Stimulated activated CD8-positive, alpha-beta memory T cell treated with anti-CD3 and anti-CD28 coated beads, Interleukin-15, amount 100 ng/mL, for 1 hour (primary cell): ENCODE measurements at places on chromosomes 6 and 20.

DNA sequence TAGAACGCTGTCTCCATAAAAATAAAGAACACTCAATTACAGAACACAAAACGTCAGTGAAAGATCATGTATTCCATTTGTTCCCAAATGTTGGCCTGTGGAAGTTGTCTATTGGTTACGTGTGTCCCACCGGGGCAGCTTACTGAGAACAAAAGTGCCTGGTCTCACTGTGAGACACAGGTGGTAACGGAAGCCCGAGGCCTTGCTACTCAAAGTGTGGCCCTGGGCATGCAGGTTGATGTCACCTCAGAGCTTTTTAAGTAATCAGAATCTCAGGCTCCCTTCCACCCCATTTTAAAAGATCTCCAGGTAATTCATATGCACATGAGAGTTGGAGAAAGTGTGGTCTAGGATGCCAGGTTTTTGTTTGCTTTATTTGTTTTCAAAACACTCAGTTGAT is 422.5 kb upstream of the OPRM1 start:
- no peak for DNase-seq

DNA sequence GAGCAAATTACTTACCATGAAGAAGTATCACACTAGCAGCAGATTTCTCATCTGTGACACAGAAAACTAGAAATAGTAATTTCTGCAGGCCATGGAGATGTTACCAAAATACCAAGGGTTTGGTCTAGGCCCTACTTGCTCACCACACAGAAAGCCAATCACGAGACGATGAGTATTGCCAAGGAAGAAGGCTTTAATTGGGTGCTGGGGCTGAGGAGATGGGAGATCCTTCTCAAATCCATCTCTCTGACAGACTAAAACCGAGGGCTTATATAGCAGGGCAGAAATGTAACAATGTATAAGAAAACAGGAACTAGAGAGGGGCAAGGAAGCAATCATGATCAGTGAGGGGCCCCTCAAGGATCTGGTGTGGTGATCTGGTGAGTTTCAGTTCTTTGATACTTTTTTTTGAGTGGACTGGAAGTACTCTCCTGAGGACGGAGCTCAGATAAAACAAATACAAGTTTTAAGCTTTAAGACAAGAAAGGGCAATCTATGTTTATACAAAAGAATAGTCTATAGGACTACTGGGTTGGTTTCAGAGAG is 40.9 kb downstream of the RNF182 start:
- no peak for DNase-seq

- no peak for DNase-seq
These were observed 102.3 kb downstream of the EDN1 start for GRCh38 chr6:12392490-12392889.

DNA sequence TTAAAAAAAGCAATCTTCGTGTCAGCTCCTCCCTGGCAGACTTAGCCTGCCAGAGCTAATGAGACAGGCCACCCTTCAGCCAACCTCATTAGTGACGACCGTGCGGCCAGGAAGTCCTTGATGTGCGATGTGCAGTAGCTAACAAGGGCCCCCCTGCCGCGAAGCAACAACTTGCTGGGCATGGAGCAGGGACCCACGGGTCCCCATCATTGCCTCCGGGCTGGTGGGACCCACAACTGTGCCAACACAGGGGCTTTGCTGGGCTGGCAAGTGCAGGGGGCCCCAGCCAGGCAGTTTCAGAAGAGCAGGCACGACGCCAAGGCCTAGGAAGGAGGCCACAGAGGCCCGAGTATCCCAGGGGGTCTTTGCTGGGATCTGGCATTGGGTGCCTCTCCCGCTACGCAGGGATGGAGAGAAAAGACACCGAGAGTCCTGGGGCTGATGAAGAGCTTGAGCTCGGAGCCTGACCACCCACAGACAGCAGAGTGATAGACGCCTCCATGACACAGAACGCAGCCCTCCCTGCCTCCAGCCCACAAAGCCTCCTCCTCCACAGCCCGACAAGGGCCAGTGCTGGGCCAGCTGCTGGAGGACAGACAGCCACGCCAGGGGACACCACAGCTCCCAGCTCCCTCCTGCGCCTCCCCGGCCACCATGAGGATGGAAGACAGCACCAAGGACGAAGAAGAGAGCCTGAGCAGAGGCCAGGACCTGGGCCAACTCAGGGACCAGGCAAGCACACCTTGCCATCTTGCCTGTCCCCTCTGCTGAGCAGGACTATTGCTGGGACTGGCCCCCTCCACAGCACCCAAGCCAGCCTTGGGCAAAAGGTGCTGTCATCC is 96.6 kb downstream of the YTHDF1 start:
- no peak for DNase-seq

- no peak for DNase-seq
These were observed 2.1 kb upstream of the CLPSL2 start for GRCh38 chr6:35774116-35774794.

DNA sequence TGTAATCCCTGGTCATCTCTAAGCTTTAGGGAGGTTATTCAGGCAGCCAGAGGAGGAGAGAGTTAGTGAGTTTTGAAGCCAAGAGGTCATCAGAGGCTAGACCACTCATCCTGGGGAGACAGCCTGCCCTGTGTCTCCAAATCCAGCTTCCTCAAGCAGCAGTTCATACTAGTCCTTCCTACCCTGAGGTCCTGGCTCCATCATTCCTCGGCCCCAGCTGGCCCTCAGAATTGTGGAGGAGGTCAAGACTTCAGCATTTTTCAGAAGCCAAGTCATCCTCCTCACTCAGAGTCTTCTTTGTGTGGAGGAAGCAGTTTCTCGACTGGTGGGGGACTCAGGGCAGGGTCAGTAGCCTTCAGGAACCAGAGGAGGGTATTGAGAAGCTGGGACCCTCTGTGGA is 12.4 kb upstream of the KIAA1755 start:
- no peak for DNase-seq

DNA sequence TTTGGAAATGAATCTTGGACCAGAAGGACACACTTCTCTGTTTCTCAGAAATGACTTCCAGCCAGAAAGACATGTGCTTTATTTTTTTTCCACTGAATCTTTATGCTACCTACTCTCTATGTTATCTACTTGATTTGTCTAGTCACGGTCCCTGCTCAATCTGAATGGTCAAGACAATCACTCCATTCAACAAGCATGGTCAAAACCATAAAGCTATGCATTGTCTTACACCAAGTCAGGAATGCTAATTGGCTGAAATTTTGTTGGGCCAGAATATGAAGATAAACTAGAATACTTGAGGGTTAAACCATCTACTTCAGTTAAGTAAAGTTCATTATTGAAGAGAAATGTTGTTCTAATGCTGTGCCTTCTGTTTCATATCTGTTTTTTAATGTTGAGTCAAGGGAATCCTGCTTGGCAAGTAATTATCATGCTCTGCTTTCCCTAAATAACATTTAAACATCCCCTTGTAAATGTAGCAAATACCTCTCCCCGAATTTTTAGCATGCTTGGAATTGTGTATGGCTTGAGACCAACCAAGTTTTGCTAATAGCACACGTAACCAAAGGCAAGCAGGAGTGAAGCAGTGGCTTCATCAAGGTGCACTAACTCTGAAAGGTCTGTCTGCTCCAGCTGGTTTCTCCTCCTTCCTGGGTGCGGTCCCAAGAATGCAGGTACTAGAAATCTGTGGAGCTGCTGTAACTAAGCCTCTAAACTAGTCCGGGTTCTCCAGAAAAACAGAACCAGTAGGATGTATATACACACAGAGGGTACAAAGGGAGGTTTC is 190.3 kb upstream of the CDYL start:
- no peak for DNase-seq
